ENCODE measurements at places on chromosomes 1 and 21. TPM values are rescaled to one million over a fixed set of nuclear protein-coding genes. Genes with fewer than 3 reads are reported as not detected.
A peak's percentile ranks its signal among the peaks of the same experiment; 100 is the strongest.

EPHA10 gene
- total RNA-seq: not detected

PHLDA3 gene
- total RNA-seq: 8.9 TPM

ADORA3 gene
- not detected for total RNA-seq

- DNase-seq: no peak
Observed at GRCh38 chr1:36771240-36771639, 263.1 kb downstream of the GRIK3 start.

FCER1G gene
- total RNA-seq: not detected

RNU1-3 gene
- total RNA-seq: under 0.01 TPM

GRCh38 chr1:41616563-41616962 is 132.1 kb upstream of the EDN2 start:
- no peak for DNase-seq

ANKRD34A gene
- total RNA-seq: under 0.01 TPM

GRCh38 chr1:102097451-102097850 is 100.7 kb upstream of the OLFM3 start:
- no peak for DNase-seq

GRCh38 chr1:162056579-162056978 is 12.9 kb upstream of the NOS1AP start:
- DNase-seq: no peak

GRCh38 chr1:54567961-54568360 is 19.9 kb downstream of the ACOT11 start:
- no peak for DNase-seq

ERICH3 gene
- total RNA-seq: not detected

DNA sequence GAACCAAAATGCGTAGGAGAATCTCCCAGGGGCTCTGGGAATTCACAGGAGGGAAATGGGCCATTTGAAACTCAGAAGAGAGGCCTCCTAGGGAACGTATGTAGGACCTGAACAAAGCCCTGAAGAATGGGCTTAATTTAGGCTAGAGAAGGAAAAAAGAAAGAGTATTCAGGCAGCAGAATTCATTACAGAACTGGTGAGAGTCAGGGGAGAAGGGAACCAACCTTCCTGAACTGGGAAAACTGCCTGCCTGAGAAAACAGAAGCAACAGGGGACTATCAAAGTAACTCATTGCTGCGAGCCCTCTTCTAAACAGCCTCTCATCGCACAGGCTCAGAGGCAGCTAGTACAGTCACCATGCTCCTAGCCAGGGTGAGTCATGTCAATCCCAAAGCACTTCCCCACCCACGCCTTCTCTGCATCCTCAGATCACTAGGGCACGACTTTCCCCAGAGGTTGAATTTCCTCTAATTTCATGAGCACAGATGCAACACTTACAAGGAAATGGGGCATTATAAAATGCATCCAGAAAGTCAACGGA is 98.1 kb downstream of the ADSS2 start:
- DNase-seq: peak; percentile 74

DNA sequence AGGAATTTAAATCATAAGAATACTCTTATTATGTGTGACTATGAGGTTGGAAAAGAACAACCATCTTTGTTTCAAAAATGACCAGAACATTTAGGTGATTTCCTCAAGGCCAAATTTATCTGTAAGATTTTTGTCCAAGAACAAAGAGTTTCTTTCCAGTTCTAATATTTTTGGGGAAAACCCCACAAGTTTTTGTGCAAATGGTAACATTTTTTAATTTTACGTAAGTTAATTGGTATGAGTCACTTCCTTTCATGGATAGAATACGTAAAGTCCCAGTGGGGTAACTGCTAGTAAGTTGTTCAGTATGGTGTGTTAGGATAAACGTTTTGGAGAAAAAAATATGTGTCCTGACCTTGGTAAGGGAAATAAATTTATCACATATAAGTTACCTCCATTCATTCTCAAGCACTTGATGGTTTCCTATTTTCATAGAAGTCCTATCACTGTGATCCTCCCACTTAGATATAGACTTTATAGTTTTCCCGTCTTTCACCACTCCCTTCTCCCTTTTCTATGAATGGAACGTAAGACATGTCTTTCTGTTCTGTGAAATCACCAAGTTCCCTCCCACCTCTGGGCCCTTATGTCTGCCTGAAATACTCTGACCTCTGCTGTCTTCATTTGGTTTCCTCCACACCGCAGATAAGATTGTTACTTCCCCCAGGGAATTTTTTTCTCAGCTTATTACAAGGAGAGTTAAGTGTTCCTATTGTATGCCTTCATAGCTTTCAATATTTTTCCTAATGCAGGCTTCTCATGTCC is 34.9 kb upstream of the TSNAX start:
- DNase-seq: no peak

LENEP gene
- 0.40 TPM for total RNA-seq

DNA sequence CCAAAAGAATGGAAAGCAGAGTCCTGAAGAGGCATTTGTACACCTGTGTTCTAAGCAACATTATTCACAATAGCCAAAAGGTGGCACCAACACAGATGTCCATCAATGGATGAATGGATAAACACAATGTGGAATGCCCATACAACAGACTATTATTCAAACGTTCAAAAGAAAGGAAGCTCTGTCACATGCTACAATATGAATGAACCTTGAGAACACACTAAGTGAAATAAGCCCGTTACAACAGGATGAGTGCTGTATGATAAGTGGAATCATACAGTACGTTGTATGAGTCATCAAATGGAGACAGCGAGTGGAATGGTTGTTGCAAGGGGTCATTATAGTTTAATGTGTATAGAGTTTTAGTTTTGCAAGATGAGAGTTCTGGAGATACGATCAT is 80.1 kb downstream of the SH3BGR start:
- no peak for DNase-seq

DNA sequence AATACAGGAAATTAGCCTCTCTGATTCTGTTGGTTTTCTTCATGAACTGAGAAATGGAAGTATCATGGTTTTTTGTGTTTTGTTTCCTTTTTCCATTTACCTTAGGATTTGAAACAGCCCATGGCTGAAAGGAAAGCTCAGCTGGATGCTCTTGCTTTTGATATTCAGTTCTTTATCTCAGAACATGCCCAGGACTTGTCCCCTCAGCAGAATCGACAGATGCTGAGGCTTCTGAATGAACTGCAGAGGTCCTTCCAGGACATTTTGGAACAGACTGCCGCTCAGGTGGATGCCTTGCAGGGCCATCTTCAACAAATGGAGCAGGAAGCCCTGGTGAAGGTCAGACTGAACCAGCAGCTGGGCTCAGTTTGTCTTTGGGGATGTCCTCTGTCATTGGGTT is 142.4 kb downstream of the MACF1 start:
- no peak for DNase-seq

HSD3B2 gene
- not detected for total RNA-seq

C1orf115 gene
- total RNA-seq: 92.7 TPM

GRCh38 chr1:154802982-154803920 is 66.8 kb downstream of the KCNN3 start:
- no peak for DNase-seq

- no peak for DNase-seq
Observed at GRCh38 chr21:42291751-42292562, 23.3 kb downstream of the TFF3 start.

- peak; percentile 70 for DNase-seq
Observed at GRCh38 chr1:196651637-196652215, at the start of gene CFH. Gene CFH, plus strand, starts transcription at chr1:196652043. Its CDS starts 75 bp downstream, at chr1:196652118.
